Midbrain (tissue), 1 donor: ENCODE measurements at places on chromosomes 12 and 14.

- DNase-seq, result peak; percentile 54
Observed at GRCh38 chr12:131007031-131007739, 53.5 kb downstream of the ADGRD1 start.

- DNase-seq, result peak; percentile 6
Observed at GRCh38 chr12:128684352-128684751, 139.4 kb downstream of the SLC15A4 start.

DNA sequence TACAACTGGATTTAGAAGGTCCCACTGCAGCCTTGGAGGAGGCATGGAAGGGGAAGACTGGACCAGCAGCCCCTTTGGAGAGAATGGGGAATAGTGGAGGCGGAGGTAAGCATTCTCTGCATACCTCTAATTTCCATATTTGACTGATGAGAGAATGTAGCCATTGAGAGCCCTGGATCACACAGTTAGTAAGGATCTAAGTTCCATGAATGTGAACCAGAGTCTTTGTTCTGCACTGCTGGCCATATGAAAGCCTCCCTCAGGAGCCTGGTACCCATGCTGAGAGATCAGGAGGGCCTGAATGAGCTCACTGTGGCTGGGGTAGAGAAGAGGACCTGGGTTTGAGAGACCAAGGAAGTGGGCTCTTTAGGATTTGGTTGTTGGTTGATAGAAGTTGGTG, 192.1 kb downstream of the TMEM132C start:
- DNase-seq, result no peak

GRCh38 chr12:45547822-45548221, 181.7 kb upstream of the ARID2 start:
- no peak for DNase-seq

DNA sequence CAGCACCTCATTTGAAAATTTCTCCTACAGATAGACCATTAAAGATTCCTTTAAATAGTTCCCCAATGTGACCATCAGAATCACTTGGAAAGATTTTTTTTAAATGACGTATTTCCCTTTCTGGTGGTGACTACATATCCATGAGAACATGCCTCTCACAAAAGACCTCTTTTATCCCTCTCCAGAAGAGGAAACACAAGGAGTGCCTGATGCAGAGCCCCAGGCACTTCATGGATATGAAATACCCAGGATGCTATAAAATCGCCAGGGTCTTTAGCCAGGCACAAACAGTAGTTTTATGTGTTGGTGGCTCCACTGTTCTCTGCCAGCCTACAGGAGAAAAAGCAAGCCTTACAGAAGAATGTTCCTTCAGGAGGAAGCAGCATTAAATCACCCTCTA, 97.1 kb downstream of the ETNK1 start:
- DNase-seq, result no peak

DNA sequence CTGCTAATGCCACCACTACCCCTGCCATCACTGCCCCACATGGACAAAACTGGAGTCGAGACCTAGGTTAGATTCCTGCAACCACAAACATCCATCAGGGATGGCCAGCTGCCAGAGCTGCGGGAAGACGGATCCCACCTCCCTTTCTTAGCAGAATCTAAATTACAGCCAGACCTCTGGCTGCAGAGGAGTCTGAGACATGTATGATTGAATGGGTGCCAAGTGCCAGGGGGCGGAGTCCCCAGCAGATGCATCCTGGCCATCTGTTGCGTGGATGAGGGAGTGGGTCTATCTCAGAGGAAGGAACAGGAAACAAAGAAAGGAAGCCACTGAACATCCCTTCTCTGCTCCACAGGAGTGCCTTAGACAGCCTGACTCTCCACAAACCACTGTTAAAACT, 7.1 kb upstream of the OAS2 start:
- DNase-seq, result no peak

GRCh38 chr14:83260751-83261150, 1727.1 kb upstream of the SEL1L start:
- DNase-seq, result no peak

GRCh38 chr12:62813031-62813829, 121.7 kb downstream of the PPM1H start:
- peak; percentile 80 for DNase-seq

- DNase-seq, result peak; percentile 80
Observed at GRCh38 chr12:46371718-46372543, 642 bp downstream of the SLC38A2 start.

- DNase-seq, result no peak
Observed at GRCh38 chr14:68880581-68881105, 87.8 kb upstream of the ZFP36L1 start.

GRCh38 chr14:88937706-88938105, 113.3 kb downstream of the TTC8 start:
- DNase-seq, result no peak

- no peak for DNase-seq
Observed at GRCh38 chr12:19572920-19573558, 133.7 kb downstream of the AEBP2 start.

DNA sequence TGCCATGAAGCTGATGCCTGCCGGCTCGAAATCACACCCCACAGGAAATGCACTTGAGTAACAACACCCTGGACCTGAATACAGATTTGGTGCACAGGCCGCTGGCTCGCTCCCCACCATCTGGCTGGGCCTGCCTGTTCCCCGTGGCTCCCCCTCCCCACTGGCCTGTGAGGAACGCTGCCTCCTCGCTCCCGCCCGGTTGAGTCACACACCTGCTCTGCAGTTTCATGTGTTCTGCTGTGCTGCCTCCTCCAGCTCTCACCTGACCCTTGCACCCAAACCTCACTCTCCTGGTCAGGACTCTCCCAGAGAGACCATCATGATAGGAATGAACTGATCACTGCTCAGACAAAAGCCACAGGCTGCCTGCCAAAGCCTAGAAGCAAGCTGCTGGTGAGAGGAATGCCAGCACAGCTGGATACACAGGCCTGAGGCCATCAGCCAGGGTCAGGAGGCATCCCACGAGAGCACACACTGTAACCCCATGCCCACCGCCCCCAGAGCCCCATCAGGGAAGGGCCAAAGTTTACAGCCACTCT, 3.8 kb upstream of the SIVA1 start:
- peak; percentile 54 for DNase-seq

- DNase-seq, result no peak
Observed at GRCh38 chr12:79681008-79681590, 9.7 kb downstream of the PAWR start.

GRCh38 chr12:82800185-82800584, 113.5 kb downstream of the TMTC2 start:
- no peak for DNase-seq
